ENCODE measurements at places on chromosomes 3 and 15.

DNA sequence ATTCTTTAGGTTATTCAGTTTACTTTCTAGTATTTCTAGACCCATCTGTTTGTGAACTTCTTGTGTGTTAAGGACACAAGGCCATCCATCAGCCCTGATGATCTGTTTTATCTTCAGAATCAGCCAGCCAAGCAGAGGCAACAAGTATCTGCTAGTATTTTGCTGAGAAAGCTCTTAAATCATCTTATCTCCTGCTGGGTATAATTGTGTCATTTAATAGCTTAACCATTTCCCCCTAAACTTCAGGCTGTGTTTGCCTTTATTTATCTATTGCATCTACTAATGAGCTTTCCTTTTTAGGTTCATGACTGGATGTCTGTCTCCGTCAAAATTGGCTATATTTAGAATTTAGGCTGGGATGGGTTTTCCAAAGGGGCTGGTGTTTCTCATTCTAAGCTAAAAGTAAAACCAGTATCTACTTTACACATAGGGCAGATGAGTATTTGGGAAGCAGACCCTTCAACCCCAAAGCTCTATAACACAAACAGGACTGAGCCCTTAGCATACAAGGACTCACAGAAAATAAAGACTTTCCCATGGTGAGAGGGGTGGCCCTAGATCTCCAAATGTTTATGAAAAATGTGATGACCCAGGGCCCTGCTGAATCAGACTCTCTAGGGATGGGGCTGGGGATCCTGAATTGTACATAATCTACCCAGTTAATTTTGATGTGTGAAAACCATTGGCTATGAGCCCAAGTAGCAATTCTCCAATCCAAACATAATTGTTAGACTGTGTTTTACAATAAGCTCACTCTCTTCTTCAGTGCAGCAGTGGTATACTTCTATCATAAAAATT, 65.3 kb upstream of the PSMD6 start:
- DNase-seq: no peak

DNA sequence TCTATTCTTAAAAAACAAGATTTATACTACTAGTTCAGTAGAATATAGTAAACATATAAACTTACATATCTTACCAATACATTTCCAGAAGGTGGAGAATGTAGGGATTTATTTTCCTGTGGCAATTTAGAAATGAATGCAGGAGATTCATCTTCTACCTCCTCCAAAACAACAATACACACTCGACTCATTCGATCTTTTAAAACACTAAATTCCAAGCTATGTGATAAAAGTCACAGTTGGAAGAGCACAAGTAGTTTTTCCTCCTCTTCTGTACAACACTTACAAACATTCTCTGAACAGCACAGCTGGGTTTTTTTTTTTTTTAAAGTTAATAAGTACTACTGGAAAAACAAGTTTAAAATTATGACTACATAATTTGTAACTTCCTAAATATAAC, 1.4 kb downstream of the ANKRD28 start:
- DNase-seq: no peak

DNA sequence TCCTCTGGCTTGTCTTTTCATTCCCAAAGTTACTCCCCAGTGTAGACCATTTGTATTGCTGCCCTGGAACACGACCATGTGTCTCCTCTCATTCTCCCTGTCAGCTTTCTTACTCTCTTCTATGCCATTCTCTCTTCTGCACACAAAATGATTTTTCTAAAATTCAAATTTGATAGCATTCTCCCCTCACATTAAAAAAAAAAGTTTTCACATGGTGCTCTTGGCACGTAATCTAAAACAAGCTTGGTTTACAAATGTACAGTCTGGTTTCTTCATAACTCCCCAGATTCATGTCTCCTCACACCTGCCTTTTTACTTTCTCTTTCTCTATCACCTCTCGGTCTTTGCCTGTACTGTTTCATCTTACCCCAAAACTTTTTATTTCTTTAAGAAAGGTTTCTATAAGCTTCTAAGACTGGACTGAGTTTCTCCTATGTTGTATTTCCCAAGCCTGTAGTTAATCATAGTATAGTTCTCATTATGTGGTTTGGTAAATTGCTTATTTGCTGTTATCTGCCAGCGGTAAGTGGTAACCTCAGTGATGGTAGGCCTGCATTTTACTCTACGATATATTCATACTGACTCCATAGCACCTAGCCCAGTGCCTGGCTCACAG, 31.2 kb downstream of the BCHE start:
- no peak for DNase-seq

GRCh38 chr15:39219608-39220007, 361.3 kb upstream of the THBS1 start:
- no peak for DNase-seq

DNA sequence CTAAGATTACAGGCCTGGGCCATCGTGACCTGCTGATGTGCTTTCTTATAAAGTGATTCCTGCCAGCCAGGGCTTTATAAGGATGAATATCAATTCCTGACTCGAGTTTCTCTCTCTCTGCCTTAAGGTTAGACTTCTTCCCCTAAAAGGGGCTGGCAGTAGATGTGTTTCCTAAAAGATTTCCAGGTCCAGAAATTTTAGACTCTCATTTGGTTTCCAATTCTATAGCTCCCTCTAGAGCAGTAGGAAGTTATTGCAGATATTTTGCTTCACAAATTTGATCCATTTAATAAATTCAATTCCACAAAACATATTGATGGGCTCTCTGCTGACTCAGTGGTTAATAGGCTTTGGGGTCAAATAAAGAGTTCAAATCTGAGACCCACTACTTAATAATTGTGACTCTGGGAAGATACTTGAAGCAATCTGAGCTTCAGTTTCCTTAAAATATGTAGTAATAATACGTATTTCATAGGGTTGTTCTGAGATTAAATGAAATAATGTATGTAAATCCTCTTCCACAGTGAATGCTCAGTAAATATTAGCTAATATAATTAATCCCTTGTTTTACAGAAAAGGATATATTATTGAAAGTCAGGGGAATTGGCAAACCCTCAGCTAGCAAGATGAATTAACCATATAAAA, 2.1 kb downstream of the TRIM69 start:
- DNase-seq: no peak

DNA sequence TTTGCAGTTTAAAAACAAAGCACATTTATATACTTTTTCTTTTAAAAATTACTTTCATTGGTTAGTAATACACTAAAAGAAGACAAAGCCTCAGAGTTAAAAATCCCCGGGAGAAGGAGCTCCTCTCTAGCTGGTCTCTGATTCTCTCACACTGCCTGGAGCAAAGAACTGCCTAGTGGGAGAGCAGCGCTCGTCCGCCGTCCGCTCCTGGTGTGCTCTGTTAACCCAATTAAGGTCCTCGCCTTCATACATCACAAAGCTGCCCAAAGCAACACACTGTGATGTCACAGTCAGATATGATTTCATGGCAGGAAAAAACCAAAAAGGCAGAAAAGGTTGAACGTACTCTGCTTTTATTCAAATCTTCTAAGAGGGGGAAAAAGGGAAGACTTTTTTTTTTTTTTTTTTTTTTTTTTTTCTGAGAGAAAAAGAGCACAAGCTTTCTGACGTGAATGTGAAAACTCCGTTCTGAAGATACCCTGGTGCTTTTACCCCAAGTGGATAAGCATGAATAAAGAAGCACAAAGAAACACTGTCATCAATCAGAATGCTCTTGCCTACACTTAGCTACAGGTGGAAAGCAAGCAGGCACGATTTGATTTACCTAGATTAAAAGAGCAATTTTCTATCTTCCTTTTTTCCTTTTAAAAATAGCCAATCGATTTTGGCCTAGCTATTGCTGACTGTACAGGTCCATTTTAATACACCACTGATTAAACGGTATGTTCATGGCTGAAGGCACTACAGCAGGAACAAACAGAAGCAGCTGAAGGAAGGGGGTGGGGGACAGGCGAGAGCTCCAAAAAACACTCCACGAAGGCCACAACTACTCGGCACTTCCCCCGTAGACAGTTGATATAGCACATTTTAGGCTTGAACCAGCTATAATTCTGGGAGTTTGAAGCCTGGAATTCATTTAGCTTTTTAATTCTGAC, 115.2 kb downstream of the TIGIT start:
- no peak for DNase-seq

DNA sequence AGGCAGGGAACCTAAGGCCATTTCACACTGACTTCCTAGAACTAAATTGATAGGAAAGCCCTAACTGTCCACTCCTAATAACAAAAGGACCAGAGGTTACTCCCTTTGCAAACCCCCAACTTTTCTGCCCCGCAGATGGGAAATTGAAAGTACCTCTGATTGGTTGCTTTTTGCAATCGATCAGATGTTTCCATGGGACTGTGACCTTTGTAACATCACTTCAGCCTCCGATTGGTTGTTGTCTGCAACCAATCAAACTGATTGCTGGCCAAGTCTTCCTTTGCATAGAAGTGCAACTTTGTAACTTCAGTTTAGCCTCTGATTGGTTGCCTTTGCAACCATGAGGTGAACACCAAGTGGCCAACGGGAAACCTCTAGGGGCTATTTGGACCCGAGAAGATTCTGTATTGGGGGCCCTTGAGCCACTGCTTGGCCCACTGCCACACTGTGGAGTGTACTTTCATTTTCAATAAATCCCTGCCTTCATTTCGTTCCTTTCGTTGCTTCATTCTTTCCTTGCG, 11.3 kb upstream of the KNL1 start:
- no peak for DNase-seq

DNA sequence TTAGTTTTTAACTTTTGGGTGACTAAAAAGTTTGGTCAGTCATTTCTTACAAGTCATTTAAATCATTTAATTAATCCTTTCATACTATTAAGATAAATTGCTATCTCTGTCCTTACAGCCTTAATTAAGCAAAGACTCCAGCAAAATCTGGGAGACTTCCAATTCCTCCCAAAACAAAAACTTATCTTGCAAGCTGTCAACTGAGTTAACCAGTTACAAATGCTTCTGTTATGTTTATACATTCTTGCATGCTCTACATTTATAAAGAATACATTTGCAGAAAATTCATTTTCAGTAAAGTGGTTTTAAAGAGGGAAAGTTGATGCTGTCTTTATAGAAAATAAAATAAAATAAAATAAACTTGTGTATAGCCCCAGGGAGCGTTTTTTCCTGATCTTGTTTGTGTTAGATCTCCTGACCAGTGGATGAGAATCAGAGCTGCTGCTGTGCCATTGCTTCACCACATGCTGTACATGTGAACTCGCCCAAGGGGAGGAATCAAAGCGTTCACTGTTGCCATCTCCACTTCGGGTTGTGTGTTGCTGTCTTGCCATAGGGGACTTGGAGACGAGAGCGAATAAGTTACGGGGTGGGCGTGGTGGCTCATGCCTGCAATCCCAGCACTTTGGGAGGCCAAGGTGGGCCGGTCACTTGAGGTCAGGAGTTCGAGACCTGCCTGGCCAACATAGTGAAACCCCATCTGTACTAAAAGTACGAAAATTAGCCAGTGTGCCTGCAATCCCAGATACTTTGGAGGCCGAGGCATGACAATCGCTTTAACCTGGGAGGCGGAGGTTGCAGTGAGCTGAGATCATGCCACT, 5.5 kb downstream of the CCR4 start:
- DNase-seq: no peak

- no peak for DNase-seq
Observed at GRCh38 chr15:31306426-31307269, 20.0 kb upstream of the KLF13 start.

- no peak for DNase-seq
Observed at GRCh38 chr15:91976966-91977365, 123.5 kb downstream of the SLCO3A1 start.

DNA sequence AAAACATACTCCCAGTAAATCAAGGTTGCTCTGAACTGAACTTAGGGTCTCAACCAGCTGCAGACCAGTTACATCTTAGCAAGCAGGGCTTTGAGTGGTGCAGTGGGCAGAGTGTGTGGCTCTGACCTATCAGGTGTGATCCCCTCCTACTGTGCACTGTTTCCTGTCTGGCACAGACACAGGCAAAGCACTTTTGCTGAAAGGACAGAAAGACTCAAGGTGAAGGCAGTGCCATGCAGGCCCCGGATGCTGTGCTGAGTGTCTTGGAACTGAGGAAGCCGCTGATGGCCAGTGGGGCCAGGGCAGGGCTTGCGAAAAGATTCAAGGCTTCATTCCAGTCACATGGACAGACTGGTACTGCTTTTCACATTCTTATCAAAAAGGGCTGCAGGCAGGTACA, 85.2 kb downstream of the CACNA1D start:
- no peak for DNase-seq

- DNase-seq: no peak
Observed at GRCh38 chr3:113514265-113514769, 639 bp downstream of the SPICE1 start.

DNA sequence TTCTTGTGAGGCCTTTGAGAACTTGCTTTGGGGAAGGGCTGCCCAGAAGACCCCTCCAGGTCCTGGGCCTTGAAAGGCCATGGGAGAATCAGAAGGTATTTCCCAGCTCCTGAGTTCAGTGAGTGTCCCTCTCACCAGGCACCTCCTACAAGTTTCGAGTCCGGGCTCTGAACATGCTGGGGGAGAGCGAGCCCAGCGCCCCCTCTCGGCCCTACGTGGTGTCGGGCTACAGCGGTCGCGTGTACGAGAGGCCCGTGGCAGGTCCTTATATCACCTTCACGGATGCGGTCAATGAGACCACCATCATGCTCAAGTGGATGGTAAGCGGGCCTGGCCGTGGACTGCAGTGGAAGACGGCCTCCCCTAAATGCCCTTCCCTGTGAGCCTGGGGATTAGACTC, 68.3 kb downstream of the BOC start:
- DNase-seq: no peak

DNA sequence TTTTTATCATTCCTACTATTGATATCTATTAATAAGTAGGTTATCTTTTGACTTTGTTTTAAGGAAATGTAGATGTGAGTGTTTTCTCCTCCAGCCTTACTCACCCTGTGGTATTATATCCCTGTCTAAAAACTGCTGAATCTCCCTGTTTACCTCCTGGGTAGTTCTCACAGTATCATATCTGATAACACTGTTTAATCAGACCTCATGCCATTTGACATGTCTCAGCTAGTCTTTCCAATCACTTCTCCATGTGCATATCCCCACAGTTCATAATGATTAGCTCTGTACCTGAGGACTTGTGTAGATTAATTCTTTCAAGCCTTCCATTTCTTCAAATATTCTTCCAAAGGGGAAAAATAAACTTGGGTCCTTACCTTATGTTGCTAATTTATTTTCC, 30.7 kb downstream of the DUOX2 start:
- no peak for DNase-seq

GRCh38 chr15:86852741-86853140, 773.1 kb downstream of the AGBL1 start:
- no peak for DNase-seq

DNA sequence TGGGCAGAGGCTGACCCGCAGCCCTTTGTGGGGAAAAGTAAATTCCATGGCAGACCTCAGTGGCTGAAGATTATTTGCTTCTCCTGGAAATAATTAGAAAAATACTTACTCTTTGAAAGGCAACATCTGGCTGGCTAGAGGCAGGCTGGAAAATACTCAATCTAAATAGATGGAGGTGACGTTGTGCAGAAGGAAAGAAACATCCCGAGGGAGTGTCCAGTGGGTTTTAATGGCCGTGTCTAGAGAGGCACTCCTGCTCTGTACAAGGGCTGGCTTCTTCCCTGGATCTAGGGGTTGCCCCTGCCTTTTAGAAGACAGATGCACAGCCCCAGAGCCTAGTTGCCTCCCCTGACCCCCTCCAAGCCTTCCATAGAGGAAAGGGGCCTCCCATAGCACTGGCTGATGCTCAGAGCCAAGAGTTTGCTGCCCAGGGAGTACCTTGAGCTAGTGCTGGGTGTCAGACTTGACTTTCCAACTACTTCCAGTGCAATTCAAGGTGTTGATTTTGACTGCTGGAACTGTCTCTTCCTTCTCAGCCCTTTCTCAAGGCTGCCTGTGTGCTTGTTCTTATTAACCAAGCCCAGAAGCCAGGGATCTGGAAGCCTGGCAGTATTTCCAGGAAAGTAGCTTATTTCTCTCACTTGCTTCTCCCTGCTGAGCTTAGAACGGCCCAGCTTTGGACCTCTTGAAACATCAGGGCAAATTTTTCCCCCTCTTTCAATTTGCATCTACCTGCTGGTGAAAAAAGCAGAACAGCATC, 27.4 kb downstream of the CGNL1 start:
- no peak for DNase-seq
